ENCODE measurements at places on chromosomes 1 and 21. TPM values are rescaled to one million over a fixed set of nuclear protein-coding genes. Genes with fewer than 3 reads are reported as not detected.

The KCND3 gene
- 18.4 TPM for total RNA-seq

The RPS6KC1 gene
- 22.7 TPM for total RNA-seq

The WDR64 gene
- not detected for total RNA-seq

The UMODL1 gene
- not detected for total RNA-seq

The CHIA gene
- not detected for total RNA-seq

The VWA1 gene
- total RNA-seq = 41.1 TPM

The HSF2BP gene
- 0.26 TPM for total RNA-seq

The GREM2 gene
- total RNA-seq = 0.16 TPM

The CELA2B gene
- total RNA-seq = not detected

The KRTAP21-2 gene
- not detected for total RNA-seq

The S100A12 gene
- 77.2 TPM for total RNA-seq

The HMGB4 gene
- not detected for total RNA-seq

The CRYAA gene
- total RNA-seq = not detected

The GJA4 gene
- total RNA-seq = 26.4 TPM

The NGF gene
- total RNA-seq = 5.2 TPM

The LCE1C gene
- total RNA-seq = not detected

The GBP1 gene
- 21.5 TPM for total RNA-seq

The COA6 gene
- 28.0 TPM for total RNA-seq

The IL19 gene
- not detected for total RNA-seq

The TMPRSS3 gene
- total RNA-seq = not detected

The NUF2 gene
- total RNA-seq = 0.29 TPM

The RXFP4 gene
- total RNA-seq = not detected

The COL8A2 gene
- 3.3 TPM for total RNA-seq

The FH gene
- total RNA-seq = 57.2 TPM

The SELP gene
- total RNA-seq = 13.4 TPM

The GPR25 gene
- total RNA-seq = not detected
